ENCODE measurements at places on chromosomes 2 and 18.

GRCh38 chr2:75025633-75026380, 67.4 kb downstream of the POLE4 start:
- DNase-seq, result peak; percentile 74

GRCh38 chr18:74248189-74248588, 43.6 kb downstream of the CYB5A start:
- no peak for DNase-seq

GRCh38 chr18:65620076-65620696, 130.6 kb upstream of the CDH7 start:
- no peak for DNase-seq

DNA sequence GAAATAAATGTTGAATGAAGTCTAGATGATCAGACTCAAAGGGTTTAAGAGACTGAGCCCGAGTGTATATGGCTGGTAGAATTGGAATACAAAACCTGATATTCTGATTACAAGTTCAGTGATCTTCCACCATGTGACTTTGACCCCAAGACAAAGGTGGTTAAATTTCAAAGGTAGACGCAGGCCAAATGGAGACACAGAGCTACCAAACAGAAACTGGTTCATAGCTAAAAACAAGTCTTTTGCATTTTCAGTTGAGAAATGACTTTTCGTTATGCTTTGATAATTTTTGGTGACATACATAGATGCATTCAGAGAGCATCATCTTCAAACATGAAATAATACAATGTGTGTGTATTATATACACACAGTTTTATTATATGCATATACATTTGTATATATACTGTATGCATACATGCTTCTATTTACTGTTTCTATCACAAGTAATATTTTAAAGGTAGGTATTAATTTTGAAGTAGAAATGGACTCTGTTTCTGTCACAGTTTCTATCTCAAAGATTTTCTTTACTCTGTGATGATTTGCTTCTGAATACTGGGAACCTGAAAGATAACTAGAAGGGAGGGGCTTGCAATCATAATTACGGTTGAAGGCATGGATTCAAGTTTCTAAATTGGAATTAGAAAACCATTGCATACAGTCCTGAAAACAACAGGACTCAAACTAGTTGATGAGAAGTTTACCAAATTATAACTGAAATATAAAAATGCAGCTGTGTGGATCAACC, 142.3 kb downstream of the ABCA12 start:
- no peak for DNase-seq

DNA sequence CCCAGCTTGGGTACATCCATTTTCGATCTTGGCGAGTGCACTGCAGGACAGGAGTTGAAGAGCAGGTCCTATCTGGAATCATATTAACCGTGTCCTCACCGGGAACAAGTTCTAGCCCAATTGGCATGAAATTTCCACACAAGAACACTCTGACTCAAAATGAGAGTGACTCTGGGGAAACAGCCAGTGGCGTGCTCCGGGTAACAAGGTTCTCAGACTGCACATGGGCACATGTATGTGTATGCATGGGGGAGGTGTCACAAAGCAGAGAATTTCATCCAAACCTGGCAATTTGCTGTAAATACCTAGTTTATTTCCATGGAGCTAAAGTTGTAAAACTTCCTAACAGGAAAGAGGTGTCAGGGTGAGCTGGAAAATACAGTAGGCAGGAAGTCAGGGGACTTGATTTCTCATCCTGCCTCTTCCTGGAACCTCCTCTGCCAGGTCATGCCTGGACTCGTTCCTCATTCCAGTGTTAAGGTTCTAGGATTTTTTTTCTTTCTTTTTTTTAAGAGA, 1.7 kb downstream of the TUBB6 start:
- no peak for DNase-seq

DNA sequence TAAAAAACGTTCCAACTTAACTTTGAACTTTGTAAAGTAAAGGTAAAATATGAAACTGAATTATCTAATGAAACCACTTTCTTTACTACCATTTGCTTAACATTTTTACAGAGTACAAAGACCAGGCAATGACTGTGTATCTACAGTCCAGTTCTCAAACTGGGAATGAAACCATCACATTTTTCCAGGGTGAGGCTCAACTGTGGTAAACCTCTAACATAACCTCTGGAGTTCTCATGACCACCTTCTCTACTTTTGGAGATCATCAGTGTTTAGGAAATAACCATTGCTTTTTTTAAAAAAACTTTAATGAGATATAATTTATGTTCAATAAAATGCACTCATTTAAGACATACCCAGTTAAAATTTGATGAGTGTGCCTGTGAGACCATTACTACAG, 223.5 kb downstream of the RNF152 start:
- DNase-seq, result no peak

- no peak for DNase-seq
These were observed 42.8 kb upstream of the RAB31 start for GRCh38 chr18:9665314-9665713.

DNA sequence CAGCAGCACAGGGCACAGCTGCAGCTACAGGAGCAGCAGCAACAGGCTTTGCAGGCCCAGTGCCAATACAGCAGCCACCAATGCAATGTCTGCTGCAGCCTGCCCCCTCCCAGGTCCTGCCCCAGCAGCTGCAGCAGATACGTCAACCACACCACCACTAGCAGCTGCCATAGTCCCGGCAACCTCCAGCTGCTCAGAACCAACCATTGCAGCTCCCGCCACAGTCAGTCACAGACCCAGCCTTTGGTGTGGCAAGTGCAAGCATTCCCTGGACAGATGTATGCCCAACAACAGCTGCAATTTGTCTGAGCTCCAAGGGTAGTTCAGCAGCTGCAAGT, 53.3 kb upstream of the TUBA3E start:
- DNase-seq, result no peak

- no peak for DNase-seq
These were observed 136.2 kb downstream of the LAMA3 start for GRCh38 chr18:23825496-23825895.

- DNase-seq, result no peak
These were observed 315.0 kb upstream of the TFPI start for GRCh38 chr2:187869195-187869594.

GRCh38 chr2:47741101-47741500, 41.8 kb upstream of the MSH6 start:
- DNase-seq, result no peak

GRCh38 chr18:68342039-68342659, 372.8 kb downstream of the TMX3 start:
- DNase-seq, result no peak

DNA sequence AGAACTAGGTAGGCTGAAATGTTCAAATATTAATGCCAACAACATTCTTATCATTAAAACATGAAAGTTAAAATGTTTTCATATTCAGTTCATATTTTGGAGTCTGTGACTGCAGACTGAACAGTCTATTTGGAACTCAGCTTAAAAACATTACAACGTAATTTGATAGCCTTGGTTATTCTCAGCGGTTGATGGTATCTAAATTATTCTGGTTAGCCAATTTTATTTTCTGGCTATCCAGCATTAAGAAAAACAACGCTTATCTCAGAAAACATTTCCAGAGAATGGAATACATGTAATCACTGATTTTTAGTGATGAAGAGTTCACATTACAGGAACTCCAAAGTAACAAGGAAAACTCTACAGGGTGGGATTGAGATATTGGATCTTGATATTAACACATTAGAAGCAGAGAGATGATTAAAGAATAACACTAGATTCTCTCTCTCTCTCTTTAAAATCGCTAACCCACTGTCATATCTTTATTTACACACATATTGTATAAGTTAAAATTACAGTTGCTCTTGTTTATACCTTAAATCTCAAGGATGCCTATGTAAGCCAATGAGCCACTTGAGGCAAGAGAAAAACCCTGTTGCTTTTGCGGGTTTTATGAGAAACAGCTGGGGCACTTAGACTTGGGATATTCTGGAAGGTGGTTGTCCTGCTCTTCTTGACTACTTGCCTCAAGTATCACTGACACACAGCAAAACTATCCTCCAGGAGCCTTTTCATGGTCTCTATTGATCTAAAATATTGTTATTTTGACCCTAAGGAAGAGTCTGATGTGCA, 84.9 kb downstream of the ICOS start:
- DNase-seq, result no peak

DNA sequence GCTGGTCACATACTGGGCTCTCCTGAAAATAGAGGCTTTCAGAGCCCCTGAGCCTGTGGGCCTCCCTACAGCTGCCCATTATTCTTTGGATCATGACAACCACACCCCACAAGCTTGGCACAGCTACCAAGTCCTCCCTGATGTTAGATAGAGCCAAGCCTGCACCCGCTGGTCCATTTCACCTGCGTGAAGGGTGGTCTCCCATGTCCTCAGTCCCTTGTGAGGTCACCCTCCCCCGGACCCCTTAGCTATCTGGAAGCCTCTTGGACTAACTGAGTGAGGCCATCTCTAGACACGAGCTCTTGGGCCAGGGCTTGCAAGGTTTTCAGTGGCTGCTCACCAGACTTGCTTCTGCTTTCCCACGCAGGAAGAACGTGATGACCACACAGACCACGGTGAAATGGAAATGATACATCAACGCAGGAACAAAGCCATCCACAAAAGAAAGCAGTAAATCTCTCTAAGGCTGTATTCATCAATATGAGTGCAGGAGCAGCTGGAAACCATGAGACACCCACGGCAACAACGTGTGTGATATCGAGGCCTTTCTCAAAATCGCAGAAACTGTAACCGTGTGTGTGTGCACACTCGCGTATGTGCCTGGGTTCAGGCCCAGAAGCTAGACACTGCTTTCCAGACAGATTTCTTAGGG, 10.1 kb upstream of the MAL start:
- DNase-seq, result no peak

DNA sequence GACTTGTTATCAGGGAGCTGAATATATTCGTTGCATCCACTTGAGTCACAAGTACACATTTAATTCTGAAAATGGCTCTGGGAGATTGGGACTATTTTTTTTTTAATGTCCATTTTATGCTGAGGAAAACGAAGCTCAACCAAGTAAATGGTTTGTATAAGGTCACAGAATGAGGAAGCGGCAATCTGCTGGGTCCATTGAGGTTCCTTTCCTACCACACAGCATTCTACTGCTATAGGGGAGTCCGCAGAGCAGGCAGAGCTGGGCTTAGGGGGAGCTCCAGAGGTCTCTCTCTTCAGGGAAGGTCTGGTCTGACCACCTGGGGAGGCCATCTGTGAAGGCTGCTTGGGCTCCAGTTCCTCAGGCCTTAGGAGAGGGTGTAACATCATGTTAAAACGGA, 77.9 kb downstream of the MCFD2 start:
- no peak for DNase-seq

GRCh38 chr2:101821059-101821805, 123.7 kb downstream of the MAP4K4 start:
- DNase-seq, result no peak

- DNase-seq, result no peak
These were observed 68.5 kb downstream of the ROCK2 start for GRCh38 chr2:11275910-11276309.

DNA sequence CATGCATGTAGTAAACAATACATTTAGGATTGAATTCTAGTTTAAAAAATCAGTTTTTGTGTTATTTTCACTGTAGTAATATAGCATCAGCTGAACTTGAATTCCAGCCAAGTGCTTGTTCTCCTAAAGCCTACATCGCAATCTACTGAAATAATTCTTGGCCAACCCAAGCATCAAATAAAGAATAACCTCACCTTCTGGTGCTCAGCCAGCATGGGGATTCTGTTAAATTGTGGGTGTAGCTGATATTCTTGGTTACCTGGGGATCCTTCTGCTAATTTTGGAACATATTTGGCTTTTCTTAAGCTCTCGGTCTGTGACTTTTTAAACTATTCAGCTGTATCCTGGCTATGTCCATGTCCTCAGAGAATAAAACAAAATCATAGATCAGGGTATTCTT, 248.8 kb downstream of the NRXN1 start:
- DNase-seq, result no peak

DNA sequence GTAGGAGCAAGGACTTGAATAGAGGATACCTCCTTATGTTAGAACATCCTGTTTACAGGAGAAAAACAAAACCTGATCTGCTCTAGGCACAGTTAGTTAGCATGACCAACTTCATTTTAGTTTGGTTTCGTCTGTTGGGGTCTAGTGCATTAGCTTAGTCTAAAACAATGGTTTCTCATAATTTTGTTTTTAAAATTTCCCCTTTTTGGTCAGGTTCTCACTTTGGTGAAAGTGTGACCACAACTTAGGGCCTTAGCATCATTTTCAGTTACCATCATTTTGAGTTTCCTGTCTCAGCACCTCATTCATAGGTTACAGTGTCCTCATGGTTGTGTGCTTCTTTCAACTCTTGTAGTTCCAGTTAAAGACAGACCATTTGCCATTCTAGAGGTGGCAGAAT, 1277.0 kb upstream of the SLC39A10 start:
- no peak for DNase-seq

GRCh38 chr2:73836141-73836943, 7.6 kb downstream of the STAMBP start:
- no peak for DNase-seq

DNA sequence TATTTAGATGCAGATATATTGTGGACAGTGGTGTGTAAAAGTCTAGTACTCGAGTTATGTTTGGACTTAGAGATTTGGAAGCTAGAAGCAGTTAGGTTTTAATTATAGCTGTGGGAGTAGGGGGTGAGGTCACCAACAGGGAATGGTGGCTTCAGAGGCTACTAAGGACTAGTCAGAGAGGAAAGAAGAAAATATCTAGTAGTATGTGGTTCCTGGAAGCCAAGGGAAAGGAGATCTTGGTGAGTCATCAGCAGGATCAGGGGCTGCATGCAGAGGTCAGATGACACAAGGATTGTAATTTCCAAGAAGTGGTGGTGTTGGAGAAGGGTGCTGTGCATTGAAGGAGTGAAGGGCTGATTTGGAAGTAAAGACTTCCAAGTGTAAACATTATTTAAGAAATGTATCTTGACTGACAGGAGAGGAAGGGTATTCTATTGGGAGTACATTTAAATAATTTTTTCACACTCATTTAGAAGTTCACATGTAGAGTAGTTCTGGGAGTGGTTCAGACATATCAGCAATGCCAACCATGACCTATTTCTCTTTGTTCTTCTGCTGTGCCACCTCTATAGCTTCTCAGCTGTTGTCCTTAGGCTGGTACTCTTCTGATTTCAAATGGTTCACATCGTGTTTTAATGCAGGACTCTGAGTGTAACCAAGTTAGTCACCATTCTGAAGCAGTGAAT, 59.1 kb downstream of the ACSL3 start:
- no peak for DNase-seq

DNA sequence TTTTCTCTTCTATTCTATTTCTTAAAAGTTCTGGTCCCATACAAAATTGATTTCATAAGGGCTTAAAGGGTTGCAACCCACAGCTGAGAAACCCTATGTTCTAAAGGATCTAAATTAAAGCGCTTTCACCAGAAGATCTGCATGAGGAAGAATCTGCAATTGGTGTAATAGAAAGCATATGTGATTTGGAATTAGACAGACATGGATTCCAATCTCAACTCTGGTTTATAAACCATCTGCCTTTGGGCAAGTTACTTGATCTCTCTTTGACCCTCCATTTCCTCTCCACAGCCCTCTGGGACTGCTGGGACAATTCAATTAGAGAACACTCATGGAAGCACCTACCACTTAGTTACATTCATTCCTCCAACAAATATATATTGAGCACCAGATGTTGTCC, 178.7 kb downstream of the ANTXR1 start:
- DNase-seq, result no peak

GRCh38 chr18:32092422-32093101, 888 bp downstream of the RNF138 start:
- peak; percentile 99 for DNase-seq
